NCI-H2227 treated with DMSO at 0.1 percent for 48 hours (cell line): ENCODE measurements at places on chromosomes 12 and 14.

DNA sequence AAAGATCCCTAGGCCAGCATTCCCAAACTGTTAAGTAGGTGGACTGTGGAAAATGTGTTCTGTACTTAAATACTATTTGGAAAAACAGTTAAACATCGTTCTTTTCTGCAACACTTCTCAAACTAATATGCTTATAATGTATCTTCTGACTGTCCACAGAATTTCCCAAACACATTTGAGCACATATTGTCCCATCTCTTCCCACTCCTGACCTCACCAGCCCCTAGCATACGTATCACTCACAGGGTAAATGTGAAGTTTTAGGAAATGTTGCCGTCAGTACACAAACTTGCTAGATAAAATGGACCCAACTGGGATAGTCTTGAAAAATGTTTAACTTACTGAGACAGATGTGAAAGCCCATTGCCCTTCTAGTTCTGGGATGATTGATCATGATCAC, 27.7 kb downstream of the ARID2 start:
- DNase-seq: no peak

GRCh38 chr12:116018282-116018681, 259.2 kb downstream of the MED13L start:
- DNase-seq: no peak

- DNase-seq: no peak
Measured at GRCh38 chr12:3367750-3368444, 123.1 kb upstream of the PRMT8 start.

- no peak for DNase-seq
Measured at GRCh38 chr12:51403159-51403558, 12.0 kb upstream of the GALNT6 start.

DNA sequence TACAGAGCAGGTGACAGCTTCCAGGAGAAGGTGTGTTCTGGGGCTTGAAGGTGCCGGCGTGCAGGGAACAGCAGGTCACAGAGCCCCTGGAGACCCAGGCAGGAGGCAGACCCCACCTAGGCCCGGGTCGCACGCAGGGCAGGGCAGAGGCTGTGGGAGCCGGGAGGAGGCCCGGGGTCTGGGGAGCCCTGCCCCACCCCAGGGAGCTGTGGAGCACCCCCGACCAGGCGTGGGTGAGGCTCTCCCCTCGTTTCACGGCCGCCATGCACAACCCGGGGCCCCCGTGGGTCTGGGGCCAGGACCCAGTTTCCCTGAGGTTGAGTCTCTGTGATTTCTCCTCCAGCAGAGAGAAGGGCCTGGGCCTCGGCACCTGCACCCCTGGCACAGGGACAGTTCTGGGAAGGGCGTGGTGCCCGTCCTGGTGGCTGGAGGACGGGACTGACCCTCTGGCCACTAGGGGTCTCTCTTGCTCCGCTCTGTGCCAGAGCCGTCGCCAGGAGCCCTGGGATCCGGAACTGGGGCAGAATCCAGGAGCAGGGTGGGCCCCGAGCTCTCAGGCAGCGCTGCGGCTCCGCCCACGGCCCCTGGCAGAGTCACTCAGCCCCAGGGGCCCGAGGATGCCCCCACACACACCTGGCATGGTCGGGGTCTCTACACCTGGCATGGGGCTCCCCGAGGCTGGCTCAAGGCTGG, 75.2 kb upstream of the FBRSL1 start:
- DNase-seq: peak; percentile 57

DNA sequence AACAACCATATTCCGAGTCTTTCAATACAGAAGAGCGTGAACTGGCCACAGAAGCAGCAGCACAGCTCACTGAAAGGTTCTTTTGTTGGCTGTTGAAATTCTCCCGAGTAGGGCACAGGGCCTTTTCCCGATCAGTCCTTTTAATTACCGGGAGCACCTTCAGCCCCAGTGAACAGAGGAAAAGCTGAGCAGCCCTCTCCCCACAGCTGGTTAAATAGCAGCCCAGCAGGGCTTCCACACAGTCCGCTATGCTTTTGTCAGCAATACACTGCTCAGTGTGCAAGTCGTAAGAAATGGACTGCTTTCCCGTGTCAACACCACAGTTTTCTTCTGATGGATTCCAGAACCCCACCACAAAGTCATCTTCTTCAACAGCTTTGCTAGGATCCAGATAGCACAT, 61.3 kb downstream of the DICER1 start:
- DNase-seq: no peak

DNA sequence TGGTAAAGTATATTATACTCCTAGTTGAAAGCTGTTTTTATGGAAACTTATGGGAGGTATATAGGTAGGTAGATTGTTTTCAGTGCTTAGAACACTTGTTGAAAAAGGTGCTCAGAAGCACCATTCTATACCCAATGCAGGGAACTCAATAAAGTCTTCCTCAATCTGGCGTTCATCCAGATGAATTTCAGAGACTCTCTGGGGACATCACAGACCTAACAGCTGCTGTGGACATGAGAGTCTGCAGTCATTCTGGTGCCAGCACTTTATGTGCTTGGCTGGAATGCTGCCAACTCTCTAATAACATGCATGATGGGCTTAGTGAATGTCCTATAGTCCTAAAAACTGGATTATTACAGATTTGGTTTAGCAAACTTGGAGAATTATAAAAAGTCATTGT, 115.9 kb downstream of the NTN4 start:
- DNase-seq: peak; percentile 41

GRCh38 chr14:20989471-20989786, 351 bp upstream of the METTL17 start:
- DNase-seq: no peak

GRCh38 chr12:46432325-46432724, 59.8 kb upstream of the SLC38A2 start:
- DNase-seq: no peak

DNA sequence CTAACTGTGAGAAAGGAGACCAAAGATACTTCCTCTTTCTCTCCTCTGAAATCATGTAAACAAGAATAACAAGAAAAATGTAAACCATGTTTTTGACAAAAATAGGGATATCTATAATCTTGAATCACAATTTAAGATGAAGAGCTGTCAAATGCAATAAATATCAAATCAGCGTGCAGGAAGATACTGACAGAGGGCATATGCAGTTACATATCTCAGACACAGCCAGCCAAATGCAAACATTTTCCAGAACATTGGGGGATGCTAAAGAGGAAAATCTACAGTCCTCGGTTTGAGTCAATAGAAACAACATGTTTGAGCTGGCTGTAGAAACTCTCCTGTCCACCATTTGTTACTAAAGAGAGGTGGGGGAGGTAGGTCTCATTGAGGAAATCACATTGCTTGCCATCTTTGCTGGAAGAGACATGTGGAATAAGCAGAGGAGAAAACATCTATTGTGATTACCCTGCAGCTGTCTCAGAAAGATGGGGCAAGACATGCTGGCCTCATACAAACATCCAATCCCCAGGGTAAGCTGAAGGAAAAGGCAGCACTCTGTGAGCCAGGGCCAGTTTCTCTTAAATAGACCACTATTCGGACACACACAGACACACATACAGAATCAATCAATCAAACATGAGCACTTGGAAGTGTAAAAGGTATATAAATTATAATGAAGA, 43.5 kb downstream of the CNTN1 start:
- no peak for DNase-seq

DNA sequence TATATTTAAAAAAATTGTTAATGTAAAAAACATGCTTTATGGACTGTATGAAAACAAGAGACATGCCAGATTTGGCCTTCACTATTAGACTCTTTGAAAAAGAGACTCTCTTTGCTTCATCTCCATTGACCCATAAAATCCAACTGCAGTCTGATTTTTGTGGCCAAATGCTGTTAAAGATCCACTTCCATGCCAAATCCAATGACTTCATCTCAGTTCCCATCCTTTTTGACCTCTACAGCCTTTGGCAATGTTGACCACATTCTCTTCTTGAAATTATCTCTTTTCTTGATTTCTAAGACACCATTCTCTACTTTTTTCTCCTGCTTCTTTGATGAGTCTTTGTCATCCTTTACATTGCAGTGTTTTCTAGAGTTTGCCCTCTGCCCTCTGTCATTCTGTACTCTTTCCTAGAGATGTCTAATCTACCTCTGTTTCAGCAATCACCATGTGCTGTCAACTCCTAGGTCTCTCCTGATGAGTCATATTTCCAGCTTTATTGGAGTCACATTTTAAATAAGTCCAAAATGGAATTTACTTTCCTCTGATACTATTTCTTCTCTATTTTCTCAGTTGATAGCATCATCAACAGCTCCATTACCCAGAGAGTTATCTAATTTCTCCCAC, 2.4 kb downstream of the TMPRSS12 start:
- DNase-seq: no peak
